GM13976 (cell line): ENCODE measurements at places on chromosomes 6 and 20.
A peak's percentile ranks its signal among the peaks of the same experiment; 100 is the strongest.

GRCh38 chr6:170224694-170225660, 65.9 kb downstream of the DLL1 start:
- no peak for DNase-seq

DNA sequence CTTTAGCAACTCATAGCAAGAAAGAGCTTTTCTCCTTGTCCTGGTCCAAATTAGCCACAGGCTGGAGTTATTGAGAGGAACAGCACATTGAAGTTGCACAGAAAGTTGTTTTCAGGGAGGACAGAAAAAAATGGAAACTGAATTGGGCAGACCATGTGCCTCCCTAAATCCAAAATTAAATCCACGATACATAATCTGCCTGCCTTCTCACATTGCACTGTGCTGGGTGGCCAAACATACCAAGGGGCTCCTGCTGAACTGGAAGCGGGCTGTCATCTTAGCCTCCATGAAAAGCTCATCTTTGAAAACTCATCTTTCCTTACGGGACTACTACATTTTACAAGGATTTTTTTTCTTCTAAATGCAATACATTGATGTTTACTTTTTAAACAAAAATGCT, 59.9 kb downstream of the TNFAIP3 start:
- DNase-seq: no peak

DNA sequence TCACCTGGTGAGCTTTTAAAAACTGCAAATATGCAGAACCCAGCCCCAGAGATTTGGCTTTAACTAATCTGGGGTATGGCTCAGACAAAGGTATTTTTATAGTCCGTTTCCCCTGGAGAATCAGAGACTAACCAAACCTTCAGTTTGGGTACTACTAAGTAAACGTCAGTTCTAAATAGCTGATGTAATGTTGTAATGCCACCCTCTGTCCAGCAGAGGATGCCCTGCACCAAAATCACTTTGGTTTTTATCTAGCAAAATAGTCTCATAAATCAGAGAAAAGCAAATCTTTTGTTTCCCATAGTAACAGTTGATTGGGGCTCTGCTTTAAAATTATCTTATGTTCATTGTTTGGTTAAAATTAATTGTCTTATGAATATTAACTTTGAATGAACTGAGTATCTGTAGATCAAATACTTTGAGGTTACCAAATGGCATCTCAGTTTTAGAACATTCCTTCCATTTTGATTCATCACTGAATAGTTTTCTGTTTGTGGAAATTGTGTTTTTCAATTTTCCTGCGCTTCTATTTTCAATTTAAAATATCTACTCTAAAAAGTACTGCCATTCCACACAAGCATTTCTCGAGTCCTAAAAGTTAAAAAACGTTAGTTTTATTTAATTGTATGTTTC, 278.3 kb upstream of the PLCB4 start:
- peak; percentile 20 for DNase-seq

GRCh38 chr20:3248167-3248992, 9.4 kb upstream of the SLC4A11 start:
- peak; percentile 64 for DNase-seq

- no peak for DNase-seq
These were observed 114.0 kb upstream of the LAMP5 start for GRCh38 chr20:9400171-9401025.

GRCh38 chr6:32774426-32774825, 11.1 kb upstream of the HLA-DQB2 start:
- no peak for DNase-seq

DNA sequence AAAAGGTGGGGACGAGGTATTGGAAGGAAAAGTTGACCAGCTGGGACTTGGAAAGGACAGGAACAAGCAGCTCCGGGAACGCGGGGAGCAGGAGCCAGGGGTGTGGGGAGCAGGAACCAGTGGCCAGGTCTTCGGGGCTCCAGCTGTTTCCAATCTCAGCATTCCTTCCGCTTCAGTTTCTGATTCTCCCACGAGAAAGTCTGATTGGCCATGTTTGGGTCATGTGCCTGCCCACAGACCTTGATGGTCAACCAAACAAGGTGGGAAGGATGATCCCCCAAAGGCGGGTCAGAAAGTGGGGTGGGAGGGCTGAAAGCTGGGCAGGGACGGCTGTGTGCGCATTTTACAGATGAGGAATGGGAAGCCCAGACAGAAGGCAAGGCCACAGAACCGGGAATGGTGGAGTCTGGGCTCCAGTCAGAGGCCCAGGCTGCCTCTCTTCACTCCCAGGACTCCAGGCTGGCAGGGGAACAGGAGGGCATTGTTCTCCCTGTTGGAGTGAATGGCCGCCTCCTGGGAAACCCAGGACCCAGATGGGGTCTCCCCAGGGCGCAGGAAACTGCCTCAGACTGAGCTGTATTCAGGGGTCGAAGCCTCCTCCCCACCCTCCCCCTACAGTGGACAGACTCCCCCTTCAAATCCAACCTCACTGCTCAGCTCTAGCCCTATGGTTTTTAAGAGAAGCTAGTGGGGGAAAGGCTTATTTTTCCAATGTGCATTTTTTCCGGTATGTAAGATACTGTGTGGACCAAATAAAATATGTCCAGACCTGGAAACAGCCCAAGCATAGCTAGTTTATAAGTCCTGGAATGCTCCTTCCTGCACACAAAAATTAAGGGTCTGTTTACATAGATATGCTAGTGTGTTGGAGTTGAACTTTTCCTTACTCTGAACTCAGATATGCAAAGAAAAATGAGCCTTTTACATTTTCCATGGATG, 12.2 kb upstream of the PTGIS start:
- DNase-seq: no peak

GRCh38 chr6:71153755-71154325, 134.8 kb upstream of the OGFRL1 start:
- DNase-seq: no peak

- DNase-seq: no peak
These were observed 7.4 kb upstream of the TRIM39 start for GRCh38 chr6:30319146-30319835.

DNA sequence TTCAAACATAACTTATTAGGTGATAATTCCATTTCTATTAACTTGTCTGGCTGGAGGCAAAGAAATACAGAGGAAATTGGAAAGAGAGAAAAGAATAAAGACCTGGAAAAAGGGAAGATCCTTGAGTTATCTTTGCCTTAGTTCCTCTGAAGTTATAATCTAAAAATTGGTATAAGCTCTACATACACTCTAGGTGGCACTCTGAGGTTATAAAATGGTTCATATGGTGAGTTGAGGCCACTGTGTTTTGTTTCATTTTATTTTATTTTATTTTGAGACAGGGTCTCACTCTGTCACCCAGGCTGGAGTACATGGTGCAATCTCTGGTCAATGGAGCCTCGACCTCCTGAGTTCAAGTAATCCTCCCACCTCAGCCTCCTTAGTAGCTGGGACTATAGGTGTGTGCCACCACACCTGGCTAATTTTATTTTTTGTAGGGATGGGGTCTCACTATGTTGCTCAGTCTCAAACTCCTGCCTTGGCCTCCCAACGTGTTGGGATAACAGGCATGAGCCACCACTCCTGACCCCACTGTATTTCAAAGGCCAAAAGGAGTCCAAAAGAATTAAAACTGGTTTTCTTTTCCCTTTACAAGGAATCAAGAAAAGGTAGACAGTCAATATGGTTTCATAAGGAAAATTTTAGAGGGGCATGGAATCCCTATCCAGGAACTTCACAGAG, 19.4 kb downstream of the GPX6 start:
- no peak for DNase-seq
